ENCODE measurements at places on chromosomes 4 and X.

DNA sequence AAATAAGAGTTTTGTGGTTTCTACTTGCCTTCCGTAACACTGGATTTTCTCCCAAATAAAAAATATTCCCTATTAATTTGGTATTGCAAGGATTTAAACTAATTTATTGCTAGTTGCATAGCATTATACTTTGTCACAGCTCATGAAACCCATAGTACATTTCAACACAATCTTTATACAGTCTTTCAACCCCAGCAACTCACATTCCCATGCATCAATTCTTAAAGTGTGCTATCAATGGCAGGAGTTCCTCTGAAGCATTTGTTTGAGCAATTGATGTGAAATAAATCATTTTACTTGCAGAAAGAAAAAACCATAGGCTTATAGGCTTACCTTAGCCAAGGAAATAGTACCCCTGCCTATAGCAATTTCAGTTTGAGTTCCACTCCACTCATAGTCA, 251.9 kb downstream of the PAPSS1 start:
- no peak for DNase-seq

DNA sequence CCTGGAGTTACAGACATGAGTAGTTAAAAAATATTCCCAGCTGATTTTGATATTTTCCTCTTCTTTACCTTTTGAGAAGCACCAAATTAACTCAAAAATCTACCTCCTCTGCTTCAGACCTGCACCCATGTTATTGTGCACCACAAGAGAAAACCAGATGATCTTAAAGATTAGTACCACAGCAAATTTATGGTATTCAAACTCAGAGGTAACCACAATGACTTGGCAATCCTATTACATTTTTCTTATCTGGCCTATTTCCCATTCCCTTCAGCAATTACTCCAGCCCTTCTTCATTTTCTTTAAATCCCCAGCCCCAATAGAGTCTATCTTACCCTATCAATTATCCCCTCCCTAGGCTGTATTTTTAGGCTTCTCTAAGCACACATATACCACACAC, 535.1 kb downstream of the FAT4 start:
- no peak for DNase-seq

DNA sequence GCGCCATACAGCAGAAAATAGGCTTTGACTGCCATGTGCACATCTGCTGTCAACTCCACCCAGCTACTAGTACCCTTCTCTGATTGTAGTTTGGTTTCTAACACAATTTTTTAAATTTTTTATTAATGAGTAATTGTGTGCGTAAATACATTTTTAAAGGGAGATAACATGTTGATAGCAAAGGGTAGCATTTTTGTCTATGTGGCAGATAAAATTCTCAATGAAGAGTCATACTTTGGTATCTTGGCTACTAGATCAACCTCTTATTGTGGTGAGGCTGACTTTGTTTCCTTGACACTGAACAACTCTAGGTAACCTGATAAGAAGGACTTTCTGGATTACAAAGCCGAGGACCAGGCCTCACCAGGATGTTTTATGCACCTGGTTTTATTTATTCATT, 9.5 kb downstream of the ADH4 start:
- DNase-seq, result no peak

- no peak for DNase-seq
Observed at GRCh38 chr4:104129243-104129642, 365.5 kb downstream of the CXXC4 start.

- no peak for DNase-seq
Observed at GRCh38 chrX:118773782-118774181, 46.4 kb downstream of the IL13RA1 start.

GRCh38 chrX:54386314-54386713, 28.5 kb upstream of the WNK3 start:
- DNase-seq, result no peak

GRCh38 chr4:173301518-173302201, 32.5 kb downstream of the HMGB2 start:
- no peak for DNase-seq

DNA sequence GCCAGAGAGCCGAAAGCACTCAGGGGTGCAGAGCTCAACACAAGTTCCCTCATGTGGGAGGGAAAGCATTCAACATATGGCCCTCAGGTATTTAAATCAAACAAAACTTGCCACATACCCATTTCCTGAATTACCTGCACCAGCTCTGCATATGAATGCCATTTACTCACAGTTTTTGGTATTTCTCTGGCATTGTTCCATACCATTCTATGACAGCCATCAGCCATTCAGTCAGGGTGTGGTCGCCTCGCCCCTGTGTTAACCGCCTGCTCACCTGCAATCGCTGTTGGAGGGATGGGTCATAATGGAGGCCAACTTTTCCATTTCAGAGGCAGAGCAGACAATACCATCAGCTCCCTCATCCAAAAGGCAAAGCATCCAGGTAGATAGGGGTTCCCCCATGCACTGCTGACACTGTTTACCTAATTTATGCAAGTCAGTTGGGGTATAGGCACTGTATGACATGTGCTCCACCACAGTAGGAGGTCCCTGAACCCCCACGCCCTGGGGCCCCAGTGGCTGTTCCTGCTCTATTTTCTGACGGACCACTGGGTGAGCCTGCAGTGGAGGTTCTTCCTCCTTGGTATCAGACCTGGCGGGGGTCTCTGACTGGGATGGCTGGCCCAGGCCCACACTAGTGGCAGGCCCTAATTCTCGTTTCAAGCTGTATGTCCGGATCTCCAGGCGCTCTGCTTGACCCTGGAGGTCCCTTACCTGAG, 227.1 kb downstream of the ADGRL3 start:
- DNase-seq, result no peak

GRCh38 chr4:9792381-9792780, 10.9 kb downstream of the DRD5 start:
- DNase-seq, result no peak

DNA sequence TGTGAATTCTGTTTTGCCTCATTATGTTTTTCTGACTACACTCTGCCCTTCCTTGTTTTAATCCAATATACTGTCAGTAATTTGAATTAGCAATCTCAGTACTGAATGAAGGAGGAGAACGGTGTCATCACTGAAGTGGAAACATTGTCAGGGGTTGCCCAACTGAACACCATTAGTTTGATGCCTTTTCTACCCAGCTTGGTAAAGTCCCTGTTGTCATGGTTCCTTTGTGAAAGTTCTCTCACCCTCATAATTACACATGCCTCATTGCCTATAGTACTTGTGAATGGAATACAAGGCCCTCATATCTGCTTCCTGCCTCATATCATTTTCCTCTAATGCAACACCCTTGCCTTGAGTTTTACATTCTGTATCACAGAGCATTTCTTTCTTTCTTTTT, 76.9 kb downstream of the RRAGB start:
- DNase-seq, result no peak

GRCh38 chr4:43014256-43014655, 121.7 kb downstream of the GRXCR1 start:
- no peak for DNase-seq

DNA sequence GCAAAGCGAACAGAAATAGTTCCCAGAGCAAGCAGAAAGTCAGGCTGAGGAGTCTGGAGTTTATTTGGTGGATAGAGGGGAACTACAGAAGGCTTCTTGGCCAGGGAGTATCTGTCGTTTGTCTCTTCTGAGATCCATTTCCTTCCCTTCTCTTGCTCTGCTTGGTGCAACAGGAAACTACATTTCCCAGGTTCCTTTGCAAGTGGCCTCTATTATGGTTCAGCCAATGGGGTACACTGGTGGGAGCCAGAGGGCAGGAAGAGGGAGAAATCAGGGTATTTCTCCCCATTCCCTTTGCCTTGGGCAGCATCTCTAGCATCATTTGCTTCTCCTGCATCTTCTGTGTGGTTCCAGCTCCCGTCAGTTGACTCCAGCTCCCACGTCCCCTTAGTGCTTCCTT, 142.1 kb downstream of the BCOR start:
- no peak for DNase-seq

- no peak for DNase-seq
Observed at GRCh38 chr4:73606465-73606974, 13.7 kb downstream of the RASSF6 start.

- no peak for DNase-seq
Observed at GRCh38 chr4:81769244-81769643, 297.5 kb upstream of the RASGEF1B start.

GRCh38 chr4:105061136-105061696, 85.5 kb upstream of the TET2 start:
- peak; percentile 28 for DNase-seq

- DNase-seq, result no peak
Observed at GRCh38 chrX:72584163-72584562, 11.5 kb upstream of the HDAC8 start.

- DNase-seq, result peak; percentile 59
Observed at GRCh38 chrX:107710617-107711391, 64.8 kb downstream of the TSC22D3 start.

GRCh38 chr4:24980064-24980690, 50.6 kb downstream of the LGI2 start:
- peak; percentile 60 for DNase-seq

DNA sequence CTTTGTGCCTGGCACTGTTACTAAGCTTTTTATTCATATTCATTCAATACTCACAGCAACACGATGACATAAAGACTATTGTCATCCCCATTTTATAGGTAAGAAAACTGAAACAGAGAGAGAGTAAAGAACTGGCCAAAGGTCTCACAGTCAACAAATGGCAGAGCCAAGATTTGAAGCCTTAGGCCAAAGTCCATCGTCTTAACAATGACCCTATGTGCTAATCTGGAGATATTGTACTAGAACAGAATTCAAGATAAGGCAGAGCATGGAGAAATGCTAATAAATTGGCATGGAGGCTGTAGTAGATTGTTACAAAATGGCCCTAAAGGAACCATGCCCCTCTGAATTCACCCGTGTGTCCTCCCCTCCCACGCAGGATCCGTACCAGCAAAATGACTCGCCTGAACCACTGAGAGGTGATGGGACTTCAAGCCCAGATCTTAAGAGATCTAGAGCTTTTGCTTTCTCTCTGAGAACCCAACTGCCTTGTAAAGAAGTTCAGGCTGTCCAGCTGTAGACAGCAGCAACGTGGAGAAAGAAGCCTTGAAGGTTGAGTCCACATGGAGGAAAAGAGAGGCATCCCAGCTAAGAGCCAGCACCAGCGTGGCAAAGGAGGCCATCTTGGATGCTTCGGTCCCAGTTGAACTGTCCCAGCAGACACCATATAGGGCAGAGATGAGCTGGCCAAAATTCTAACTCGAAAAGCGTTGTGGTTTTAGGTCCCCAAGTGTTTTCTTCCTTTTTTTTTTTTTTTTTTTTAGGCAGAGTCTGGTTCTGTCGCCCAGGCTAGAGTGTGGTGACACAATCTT, 52.8 kb upstream of the RBM47 start:
- DNase-seq, result no peak

GRCh38 chrX:121050781-121051180, 3.4 kb downstream of the GLUD2 start:
- no peak for DNase-seq

DNA sequence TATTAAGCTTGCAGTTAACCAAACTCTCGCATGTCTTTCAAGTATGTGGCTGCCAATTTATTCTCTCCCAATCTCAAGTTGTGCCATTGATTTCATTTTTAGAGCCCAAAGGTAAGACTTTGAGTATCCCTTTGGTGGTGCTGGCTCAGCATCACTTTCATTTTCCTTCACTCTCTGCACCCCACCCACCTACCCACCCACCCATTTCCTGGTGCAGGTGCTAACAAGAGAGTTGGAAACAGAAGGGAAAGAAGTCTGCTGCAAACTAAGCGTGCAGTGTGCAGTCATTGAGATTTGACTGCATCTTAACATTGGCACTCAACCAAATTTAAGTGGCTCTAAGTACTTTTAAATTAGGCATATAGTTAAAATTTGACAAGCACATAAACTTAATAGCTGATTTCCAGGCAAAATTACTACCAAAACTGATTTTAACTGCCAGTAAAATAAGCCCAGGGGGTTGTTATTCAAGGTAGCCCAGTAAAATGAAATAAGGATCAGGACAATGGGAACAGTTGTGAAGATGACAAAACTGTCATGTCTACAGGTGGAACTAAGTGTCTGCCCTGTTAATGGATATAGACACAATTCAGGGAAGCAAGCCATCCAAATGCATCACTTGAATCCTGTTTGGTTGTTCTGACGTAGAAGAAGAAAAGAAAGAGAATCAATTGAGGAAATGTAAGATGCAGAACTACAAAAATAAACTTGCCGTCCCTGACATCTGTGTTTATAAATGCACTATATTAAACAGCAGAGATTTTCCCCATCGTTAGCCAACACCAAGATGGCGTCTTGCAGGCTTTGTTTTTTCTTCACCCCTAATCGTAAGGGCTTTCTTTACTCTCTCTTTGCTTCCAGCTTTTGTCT, 184.2 kb downstream of the KDR start:
- no peak for DNase-seq

- DNase-seq, result peak; percentile 25
Observed at GRCh38 chrX:29044423-29045184, 457.4 kb downstream of the IL1RAPL1 start.

GRCh38 chrX:45557387-45557786, 356.7 kb upstream of the DIPK2B start:
- DNase-seq, result no peak

- DNase-seq, result no peak
Observed at GRCh38 chr4:22848332-22848731, 155.6 kb downstream of the GBA3 start.

- DNase-seq, result no peak
Observed at GRCh38 chr4:27524224-27524623, 663.6 kb downstream of the STIM2 start.

DNA sequence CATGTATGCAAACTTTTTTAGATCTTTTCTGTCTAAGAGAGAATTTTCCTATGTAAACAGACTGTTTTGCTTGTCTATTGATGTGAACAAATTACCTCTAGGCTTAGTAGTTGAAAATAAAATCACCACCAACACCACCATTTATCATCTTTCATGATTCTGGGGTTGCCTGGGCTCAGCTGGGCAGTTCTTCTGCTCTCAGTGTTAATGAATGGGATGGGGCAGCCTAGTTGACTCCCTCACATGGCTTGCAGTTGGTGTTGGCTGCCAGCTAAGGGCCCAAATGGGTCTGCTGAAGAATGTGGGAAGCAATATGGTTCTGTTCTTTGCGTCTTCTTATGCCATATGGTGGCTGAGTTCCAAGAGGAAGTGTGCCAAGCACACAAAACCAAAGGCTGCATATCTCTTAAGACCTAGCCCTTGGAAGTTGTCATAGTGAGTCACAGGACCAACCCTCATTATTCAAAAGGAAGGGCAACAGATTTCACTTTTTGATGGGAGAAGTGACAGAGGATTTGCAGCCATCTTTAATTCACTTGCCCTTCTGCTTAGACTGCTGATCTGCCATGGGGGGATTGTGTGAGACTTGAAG, 17.9 kb downstream of the REELD1 start:
- no peak for DNase-seq

- DNase-seq, result peak; percentile 76
Observed at GRCh38 chrX:23742174-23742696, 841 bp downstream of the ACOT9 start.

- DNase-seq, result no peak
Observed at GRCh38 chrX:153967536-153968224, 3.9 kb downstream of the HCFC1 start.

DNA sequence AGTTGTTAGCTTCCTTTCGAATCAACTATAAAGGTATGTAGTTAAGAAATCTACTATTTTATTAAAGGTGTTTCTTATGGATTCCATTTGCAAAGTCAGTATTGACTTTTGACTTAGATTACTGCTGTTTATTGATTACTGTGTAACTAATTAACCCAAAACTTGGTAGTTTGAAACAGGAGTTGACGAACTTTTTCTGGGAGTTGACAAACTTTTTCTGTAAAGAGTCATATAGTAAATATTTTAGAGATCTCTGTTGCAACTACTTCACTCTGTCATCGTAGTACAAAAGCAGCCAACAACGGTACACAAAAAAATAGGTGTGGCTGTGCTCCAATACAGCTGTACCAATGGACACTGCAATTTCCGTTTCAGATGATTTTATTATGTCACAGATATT, 30.2 kb downstream of the AGA start:
- no peak for DNase-seq

GRCh38 chr4:42234817-42235216, 82.4 kb upstream of the BEND4 start:
- no peak for DNase-seq
